ENCODE measurements at places on chromosomes 1 and 21.

DNA sequence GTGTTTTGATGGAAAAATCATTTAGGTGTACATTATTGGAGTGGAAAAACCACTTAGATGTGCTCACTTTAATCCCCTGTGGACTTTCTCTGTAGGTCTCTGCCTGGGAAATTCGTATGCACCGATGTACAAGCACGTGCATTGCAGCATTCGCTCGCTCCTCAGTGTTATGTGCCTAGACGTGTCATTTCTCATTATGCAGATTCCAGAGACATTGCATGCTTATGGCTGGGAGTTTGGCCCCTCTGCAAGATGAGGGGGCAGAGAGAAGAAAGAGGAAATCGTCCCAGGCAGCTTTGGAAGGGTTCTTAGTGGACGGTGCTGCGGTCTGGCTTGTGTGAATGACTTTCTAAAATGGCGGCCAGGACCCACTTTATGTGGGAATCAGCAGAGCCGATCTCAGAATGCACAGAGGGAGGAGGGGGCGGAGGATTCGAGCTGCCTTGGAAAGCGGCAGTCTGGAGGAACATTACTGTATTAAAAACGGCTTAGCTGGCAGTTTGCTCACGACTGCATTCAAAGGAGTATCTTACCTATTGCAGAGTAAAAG lies 2.3 kb downstream of the SPEN start:
- no peak for DNase-seq

GRCh38 chr1:226593541-226593940 lies 45.0 kb downstream of the STUM start:
- DNase-seq = no peak

DNA sequence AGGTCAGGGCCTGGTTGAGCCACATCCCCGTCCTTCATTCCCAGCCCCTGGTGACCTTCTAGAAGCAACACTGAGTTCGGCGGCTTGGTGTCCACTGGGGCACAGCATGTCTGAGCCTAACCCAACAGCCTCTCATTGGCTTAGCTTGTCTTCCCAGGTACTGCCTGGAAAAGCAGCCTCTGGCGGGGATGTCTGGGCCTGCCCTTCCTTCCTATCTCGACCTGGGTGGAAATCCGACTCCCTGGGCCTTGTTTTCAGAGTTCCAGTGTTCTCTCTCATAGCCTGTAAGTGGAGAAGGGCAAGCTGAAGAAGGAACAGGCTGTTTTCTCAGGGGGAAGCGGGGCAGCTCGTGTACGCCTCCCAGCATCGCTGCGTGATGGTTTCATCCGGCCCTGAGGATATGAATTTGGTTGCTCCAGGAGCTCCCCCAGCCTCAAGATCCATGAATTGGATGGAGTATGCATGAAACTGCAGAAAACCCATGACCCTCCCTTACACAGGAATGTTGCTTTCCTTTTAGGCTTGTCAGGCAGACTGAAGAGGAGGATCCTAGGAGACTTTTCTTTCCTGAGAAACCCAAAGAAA lies 116.5 kb upstream of the IRF2BP2 start:
- DNase-seq = no peak

DNA sequence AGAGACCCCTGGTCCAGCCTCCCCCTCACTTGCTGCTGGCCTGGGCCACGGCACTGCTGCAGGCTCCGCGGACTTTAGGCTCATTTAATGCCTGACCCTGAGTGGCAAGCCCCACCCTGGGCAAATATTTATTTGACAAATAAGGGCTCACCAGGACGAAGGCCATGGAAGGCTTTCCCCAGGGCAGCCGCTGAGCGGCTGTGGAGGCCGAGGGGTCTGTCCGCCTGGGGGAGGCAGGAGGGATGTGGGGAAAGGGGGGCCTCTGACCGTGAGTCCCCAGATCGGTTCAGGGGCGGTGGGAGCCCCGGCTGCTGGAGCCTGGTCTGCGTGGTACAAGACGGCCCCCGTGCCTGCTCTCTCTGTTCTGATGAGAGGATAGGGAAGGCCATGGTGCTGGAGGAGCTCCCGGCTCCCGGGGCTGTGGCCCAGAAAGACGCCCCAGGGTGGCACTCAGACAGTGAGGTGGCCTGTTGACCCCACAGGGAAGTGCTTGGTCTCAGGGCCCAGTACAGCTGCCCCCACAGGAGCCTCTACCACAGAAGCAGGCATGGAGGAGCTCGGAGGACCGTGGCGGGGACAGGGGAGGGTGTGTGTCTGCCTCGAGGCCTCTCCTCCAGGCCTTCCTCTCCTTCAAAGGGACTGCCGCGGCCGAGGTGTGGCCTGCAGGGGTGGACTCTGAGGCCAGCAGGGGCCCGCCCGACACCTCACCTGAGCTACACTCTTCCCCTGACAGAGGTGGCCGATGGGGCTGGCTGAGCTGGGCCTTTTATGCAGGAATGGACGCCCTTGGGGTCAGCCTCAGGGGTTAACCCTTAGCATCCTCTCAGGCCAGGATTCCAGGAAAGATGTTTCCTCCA lies 9.1 kb upstream of the C1orf159 start:
- DNase-seq = no peak

DNA sequence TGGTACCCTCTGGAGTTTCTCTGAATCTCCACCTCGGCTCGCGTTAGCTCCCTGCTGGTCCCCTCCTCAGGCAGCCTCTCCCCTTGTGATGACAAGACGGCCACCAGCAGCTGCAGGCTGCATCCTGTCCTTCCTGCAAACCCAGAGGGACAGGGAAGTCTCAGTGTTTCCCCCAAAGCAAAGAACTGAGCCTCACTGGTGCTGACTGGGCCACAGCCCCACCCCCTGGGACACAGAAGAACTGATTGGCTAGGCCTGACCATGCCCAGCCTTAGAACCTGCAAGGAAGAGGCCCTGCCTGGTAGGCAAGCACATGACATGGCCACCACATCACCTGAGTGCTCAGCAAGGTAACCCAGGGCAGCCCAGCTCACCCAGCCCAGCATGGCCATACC lies 34.6 kb downstream of the TMEM51 start:
- DNase-seq = no peak

DNA sequence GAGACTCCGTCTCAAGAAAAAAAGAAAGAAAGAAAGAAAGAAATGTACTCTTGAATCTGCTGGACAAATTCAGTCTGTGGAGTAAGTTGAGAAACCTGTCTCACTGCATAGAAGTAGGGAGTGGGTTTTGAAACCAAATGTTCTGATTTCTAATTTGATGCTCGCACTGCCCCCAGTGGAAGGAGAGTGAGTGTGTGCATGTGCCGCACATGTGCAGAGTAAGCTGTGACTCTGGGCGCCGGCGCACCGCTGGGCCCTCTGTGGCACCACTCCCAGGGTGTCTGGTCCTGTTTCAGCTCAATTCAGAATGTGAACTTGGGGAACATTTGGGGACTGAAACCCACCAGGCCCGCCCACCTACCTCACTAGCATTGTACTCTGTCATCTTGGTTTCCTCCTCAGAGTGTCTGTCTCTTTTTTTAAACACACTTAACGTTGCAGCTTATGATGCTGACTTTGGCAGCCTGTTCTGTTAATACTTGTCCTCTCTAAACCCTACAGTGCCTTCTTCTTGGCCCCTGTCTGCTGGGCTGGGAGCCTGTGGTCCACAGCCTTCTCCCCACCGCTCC lies 104.6 kb downstream of the CACNA1E start:
- no peak for DNase-seq

All from effector CD4-positive, alpha-beta T cell (primary cell).